ENCODE measurements at places on chromosomes 3 and 15.

DNA sequence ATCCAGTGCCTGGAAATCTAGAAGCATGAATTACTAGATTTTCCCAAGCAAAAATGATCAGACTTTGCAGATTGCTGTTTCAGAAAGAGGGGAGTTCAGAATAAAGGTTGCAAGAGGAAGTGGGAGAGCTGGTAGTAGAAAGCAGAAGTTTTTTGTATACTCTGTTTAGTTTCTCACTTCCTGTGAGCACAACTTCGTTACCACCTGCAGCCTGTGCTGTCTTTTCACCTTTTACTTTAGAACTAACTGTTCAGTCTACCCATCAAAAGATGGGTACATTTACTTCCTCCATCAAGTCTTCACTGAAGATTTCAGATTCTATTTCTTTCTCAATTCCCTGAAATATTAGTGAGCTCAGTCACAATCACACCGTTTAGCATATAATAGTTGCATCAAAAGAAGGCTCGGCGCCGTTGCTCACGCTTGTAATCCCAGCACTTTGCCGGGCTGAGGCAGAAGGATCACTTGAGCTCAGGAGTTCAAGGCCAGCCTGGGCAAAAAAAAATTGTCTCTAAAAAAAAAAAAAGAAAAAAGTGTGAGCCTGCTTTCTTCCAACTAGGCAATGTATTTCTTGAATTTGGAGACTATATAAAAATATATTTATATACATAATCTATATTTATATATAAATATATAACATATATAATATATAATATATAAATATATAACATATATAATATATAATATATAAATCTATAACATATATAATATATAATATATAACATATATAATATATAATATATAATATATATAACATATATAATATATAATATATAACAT is 1.8 kb upstream of the CEP97 start:
- no peak for DNase-seq

GRCh38 chr3:33181229-33181628 is 37.4 kb downstream of the SUSD5 start:
- no peak for DNase-seq

DNA sequence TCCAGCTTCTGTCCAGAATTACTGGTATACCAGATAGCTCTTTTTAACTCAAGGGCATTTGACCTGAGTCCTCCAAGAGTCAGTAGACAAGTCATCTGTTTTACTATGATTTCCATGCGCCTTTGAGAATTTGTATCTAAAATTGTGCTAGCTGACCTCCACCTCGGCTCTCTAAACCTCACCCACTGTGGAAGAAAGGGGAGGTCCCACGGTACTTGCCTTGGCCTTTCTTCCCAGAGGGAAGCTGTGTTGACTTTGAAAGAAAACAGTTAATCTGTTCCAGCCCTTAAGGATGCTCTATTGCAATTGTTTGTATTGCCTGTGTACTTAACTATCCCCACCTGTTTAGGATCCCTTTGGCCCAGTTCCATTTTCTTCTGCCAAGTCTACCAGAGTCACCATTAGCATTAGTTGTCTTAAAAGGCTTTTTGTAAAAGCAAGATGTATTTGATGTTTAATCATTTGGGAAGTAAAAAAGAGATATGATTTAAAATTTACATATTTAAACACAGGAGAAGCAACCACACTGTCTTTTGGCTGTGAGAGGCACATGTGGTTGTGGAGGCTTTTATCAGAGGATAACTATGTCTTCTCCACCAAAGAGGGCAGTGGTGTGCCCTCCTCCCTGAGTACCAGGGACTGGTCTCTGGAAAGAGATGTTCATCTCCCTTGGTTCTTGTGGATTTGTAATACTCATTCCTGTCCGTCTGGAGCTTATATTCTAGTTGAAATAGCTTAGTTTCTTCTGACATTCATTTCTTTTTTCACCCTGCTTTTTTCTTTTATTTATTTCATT is 88.8 kb downstream of the CRTC3 start:
- DNase-seq: no peak

DNA sequence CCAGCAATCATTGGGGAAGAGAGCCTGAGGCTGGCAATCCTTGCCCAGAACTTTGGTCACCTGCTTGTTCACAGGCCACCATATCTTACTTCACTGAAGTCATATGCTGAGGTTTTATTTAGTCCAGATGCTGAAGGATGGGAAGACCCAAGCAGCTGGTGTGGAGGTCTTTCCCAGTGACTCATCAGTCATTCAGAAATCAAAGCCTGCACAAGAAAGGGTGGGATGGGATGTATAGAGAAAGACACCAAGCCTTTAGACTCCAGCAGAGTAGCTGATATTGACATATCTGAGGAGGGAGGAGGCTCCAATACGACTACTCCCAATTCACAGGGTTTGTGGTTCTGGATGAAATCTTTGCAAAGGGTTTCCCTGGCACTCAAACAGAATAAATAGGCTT is 13.0 kb upstream of the PHLDB2 start:
- DNase-seq: no peak

DNA sequence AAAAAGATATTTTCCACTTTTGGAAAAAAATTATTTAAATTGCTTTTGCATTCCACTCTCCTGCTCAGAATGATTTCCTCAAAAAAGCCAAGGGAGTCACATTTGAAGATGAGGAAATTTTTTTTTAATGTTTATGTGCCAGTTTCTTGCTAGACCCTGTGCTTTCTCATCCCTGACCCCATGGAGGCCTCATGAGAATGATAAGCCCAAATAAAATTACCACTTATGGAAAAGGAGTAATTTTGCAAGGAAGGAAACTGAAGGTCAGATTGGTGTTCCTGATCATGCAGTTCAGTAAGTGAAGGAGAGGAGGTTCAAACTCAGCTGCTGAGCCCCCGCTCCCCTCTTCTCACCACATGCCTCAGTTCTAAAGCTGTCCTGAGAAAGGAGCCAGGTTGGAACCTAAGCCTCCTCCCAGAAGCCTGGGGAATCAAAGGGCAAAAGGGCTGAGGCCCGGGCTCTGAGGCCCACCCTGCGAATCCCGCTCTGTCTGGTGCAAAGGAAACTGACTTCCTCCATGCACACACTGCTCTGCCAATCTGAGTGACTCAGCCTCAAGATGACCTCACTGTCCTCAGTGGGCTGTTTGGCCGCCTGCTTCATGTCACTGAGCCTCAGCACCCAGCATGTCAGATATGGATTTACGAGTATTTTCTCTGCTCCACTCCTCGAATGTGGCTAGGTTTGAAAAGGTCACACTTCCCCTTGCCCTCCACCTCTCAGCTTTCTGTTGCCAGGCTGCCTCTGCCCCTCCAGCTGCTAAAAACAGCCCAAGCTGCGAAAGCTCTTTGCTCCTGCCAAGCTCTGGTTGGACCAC is 56.9 kb upstream of the FLNB start:
- DNase-seq: no peak

GRCh38 chr3:7322957-7323669 is 462.2 kb downstream of the GRM7 start:
- DNase-seq: no peak

GRCh38 chr3:23685541-23686258 is 120.1 kb upstream of the UBE2E1 start:
- DNase-seq: no peak

DNA sequence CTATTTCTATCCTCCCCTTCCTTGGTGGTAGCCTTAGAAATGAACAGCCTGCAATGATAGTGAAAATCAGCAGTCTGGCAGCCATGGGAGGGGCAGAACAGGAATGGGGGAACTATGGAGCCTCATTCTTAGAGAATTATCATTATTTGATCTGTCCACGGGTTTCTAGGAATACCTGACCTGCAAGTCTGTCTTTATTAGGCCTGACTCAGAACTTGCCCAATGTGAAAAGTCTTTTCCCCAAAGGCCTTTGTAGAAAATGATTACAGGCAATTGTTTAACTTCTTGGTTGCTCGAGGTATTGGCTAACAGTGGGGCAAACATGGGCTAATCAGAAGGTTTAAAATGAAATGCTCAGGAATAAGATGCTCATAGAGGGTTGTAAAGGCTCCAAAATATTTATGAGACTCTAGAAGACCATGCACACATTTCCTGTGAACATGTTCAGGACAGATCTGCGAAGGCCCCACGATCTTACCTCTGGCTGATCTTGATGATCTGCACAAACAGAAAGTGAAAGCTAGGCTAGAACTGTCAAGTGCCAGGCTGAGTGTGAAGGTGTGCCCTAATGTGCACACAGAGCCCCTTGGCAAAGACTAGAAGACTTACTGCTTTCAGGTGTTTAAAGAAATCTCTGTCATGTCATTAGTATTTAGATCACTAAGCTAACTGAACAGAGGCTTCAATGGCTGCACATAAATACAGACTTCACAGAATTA is 39.6 kb upstream of the LAMP3 start:
- no peak for DNase-seq

- DNase-seq: no peak
Measured at GRCh38 chr3:191889106-191889505, 428.1 kb downstream of the PYDC2 start.

DNA sequence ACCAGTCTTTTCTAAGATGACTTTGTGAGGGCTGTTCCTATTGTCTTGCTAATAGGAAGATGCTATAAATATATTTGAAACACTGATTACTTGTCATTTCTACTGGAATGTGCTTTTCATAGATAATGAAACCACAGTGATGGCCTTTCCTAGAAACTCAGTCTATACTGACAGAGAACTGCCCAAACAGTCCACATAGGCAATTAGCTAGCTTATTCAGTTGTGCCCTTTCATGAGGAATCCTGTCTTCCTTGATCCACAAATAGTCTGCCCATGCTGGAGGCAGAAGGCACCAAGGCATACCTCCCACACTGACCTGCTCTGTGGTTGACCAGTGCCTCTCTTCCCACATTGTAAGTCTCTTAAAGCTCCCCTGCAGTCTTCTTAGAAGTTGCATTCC is 135.9 kb downstream of the CMSS1 start:
- no peak for DNase-seq

DNA sequence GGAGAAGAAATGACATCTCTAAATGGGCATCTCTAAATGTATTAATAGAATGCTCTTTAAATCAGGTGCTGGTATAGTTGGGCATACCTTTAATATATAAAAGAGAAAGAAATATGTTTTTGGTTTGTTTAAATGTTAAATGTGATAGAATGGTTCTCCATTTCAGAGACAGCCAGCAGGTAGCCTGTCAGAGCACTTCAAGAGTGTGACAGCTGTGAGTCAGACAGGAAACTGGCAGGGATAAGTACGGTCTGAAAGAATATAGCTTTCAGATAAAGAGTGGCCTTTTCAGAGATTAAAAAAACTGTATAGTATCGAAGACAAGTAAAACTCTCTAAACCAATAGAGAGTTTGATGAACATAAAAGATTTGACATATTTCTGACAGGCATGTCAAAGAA is 654.1 kb downstream of the IGSF11 start:
- no peak for DNase-seq

DNA sequence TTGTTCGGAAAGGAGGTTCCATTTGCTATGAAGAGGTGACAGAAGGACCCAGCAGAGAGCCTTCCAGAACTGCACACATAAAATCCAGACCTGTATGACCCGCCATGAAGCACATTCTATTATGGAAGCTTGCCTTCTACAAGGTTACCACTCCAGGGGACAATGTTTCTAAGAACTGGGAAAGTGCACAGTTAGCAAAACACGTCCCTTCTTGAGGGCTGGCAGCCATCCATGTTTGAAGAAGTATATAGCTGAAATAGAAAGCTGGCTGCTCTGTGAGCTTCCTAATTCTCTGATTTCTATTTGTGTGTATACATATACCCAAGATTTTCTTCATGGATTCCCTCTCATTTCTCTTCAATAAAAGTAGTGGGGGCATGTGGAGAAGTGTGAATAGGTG is 74.6 kb downstream of the CNTN3 start:
- DNase-seq: no peak

DNA sequence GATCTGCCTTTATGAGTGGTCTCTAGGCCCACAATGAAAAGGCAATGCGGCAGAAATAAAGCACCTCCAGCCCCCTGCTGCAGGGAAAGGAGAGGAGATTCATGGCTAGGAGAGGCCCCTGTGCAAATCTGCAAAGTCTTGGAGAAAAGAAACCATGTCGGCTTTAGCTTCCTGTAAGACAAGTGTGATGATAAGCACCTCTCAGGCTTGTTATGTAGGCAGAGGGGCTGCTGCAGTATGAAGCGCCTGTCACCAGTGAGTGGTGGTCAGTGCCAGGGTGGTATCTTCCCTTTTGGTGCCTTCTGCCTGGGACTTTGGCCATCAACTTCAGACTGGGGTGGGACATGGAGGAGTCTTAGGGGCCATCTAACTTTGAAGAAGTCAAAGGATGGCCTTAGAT is 59.2 kb upstream of the ARHGEF3 start:
- DNase-seq: no peak

DNA sequence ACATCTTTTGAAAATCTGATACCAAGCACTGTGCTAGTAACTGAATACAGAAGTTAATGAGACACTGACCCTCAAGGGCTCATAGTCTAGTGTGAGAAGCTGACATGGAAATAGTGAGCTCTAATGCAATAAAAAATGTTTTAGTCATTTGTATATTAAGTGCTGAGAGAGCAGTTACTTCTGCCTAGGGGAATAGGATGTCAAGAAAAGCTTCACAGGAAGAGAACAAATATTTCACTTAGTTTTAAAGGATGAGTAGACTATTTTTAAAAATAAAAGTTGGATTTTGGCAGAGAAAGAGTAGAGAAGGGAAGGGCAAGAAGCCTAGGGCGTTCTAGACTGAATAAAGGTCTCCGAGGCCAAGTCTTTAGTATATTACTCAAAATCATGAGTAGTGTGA is 158.4 kb downstream of the ATG7 start:
- no peak for DNase-seq

GRCh38 chr3:184545769-184546168 is 15.8 kb upstream of the EPHB3 start:
- DNase-seq: no peak

DNA sequence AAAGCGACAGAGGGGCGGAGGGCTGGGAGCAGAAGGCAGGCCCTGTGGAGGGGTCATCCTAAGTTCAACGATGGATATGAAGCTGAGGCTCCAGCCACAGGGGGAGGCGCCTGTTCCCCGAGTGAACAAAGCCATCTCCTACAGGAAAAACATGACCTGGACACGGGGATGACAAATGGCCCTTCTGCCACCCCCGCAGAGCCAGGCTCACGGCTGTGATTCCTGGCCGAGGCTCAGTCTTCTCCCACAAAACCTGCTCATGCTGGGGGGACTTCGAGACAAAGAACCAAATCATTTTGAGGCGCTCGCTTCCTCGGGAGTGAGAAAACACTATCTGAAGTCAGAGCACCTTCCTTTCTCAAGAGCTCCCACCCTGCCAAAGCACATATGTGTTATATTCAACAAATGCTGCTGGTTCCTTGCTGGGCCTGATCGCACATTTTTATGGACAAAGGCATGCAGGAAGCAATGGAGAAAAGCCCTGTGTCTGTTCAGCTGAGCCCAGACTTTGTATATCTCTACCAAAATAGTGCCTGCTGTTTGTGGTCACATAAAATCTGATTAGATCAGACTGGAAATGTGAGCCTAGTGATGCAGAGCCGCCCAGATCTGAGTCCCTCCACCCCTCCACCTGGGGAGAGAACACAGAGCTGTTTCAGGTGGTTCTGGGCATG is 5.6 kb downstream of the RBP1 start:
- DNase-seq: no peak

- no peak for DNase-seq
Measured at GRCh38 chr3:49172551-49173041, 1.2 kb downstream of the KLHDC8B start.

GRCh38 chr3:184040010-184040409 is 8.5 kb downstream of the HTR3D start:
- DNase-seq: no peak

All from activated CD4-positive, CD25-positive, alpha-beta regulatory T cell treated with anti-CD3 and anti-CD28 coated beads, Interleukin-2, amount 50 U/mL, for 16 hours (primary cell).